ENCODE measurements at places on chromosomes 12 and 14.

- no peak for DNase-seq
Measured at GRCh38 chr12:78880078-78880477, 15.5 kb downstream of the SYT1 start.

GRCh38 chr12:113650476-113650875 lies 178.8 kb upstream of the LHX5 start:
- DNase-seq: no peak

- DNase-seq: no peak
Measured at GRCh38 chr12:108814462-108815211, 42.7 kb downstream of the SSH1 start.

DNA sequence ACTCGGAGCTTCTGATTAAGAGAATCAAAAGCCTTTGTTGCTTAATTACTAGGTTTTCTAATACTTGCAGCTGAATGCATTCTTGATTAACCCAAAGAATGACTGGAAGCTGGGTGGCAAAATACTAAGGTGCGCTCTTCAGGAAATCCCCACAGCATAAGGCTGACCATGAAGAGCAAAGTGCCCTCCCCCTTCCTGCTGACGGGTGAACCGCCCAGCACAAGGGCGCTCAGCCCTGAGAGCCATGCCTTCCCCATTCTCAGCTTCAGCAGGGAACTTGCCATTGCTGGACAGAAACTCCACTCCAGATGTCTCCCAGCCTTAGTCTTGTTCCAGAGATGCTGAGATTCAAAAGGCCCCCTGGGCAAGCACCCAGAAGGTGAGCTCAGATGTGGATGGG lies 27.2 kb upstream of the FBRSL1 start:
- no peak for DNase-seq

DNA sequence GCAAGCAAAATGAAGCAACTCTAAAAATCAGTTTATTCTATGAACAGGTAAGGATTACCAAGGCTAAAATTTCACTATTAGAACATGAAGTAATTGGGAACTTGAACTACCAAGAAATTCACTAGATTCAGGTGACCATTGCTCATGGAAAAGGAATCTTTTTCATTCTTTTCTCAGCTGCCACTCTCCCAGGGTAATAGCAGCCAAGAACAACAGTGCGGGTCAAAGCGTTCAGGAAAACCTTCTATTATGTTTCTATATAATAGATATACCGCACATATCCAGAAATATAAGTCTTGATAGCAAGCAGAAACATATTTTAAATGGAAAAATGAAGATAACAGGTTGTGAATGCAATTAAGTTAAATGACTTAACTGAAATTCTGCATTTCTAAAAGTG lies 125.6 kb downstream of the NELL2 start:
- DNase-seq: no peak

GRCh38 chr12:48017496-48017895 lies 13.2 kb upstream of the COL2A1 start:
- DNase-seq: no peak
